ENCODE measurements at places on chromosomes 16 and 17.

- DNase-seq: no peak
Measured at GRCh38 chr17:48994549-48995303, 2.5 kb upstream of the IGF2BP1 start.

- no peak for DNase-seq
Measured at GRCh38 chr16:72092832-72093447, 480 bp downstream of the TXNL4B start.

DNA sequence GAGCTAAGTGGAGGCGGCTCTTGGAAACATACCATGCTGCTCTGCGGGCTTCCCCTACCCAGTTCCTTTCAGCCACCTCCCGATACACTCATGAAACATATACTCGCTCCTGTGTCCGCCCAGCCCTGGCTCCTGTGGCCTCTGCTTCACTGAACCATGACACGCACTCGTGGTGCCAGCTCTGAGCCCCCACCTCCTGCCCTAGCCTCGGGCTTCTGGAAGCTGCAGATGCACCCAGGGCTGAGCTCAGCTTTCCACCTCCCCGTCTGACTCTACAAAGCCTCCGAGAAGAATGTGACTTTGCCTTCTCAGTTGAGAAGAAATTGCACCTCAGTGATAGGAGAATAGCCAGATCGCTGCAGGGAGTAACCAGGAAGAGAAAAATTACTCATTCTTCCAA is 11.0 kb downstream of the CALB2 start:
- no peak for DNase-seq

DNA sequence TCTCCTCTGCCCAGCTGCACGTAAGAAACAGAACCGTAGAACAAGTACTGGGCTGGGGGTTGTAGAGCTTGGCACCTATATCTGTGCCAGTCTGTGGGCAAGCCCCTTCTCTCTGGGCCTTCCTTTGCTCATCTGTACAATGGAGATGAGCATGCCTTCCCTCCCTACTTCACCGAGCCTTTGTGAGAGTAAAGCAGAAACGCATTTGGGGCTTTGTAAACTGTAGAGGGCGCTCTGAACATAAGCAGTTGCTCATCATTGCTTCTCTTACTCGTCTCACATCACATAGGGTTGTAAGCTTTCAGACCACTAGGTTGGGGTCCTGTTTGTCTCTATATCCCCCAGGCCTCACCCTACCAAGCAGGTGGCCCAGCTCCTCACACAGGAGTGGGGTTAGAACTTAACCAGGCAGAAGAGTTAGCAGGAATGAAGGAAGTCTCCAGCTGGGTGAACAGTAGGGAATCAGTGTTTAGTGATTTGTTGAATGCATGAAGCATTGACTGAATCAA is 15.1 kb downstream of the SAMD14 start:
- DNase-seq: no peak

DNA sequence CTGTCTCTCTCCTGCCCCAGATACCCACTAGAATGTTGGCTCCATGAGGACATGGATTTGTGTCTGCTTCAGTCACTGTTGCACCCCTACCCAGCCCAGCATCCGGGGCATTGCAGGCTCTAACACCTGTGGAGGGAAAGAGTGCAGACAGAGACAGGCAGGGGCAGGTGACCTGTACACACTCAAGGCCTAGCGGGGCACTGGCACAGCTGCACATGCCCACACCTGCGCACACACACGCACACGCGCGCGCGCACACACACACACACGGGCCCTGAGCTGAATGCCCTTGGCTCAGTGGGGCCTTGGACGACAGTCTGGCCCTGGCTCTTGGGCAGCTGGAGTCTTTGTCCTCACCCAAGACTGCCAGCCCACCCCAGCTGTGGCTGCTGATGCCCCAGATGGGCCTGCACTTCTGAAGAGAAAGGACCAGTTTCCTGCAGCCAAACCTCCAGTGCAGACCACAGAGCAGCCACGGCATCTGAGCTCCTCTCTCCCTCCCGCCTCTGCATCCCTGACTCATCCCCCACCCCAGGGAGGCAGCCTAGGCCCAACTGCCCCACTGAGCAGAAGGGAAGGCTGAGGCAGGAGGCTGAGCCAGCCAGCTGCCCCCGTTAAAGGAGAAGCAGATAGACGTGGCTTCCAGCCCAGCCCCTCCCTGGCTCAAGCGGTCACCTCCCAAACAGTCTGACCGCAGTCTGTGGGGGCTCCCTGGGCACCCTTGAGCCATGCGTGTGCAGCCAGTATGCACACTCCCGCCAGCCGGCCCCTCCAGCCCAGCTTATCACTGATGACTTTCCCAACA is 12.3 kb upstream of the RAI1 start:
- DNase-seq: no peak

- no peak for DNase-seq
Measured at GRCh38 chr17:7992516-7992915, 9.9 kb upstream of the GUCY2D start.

GRCh38 chr17:61926826-61927207 is 965 bp downstream of the INTS2 start:
- DNase-seq: no peak

DNA sequence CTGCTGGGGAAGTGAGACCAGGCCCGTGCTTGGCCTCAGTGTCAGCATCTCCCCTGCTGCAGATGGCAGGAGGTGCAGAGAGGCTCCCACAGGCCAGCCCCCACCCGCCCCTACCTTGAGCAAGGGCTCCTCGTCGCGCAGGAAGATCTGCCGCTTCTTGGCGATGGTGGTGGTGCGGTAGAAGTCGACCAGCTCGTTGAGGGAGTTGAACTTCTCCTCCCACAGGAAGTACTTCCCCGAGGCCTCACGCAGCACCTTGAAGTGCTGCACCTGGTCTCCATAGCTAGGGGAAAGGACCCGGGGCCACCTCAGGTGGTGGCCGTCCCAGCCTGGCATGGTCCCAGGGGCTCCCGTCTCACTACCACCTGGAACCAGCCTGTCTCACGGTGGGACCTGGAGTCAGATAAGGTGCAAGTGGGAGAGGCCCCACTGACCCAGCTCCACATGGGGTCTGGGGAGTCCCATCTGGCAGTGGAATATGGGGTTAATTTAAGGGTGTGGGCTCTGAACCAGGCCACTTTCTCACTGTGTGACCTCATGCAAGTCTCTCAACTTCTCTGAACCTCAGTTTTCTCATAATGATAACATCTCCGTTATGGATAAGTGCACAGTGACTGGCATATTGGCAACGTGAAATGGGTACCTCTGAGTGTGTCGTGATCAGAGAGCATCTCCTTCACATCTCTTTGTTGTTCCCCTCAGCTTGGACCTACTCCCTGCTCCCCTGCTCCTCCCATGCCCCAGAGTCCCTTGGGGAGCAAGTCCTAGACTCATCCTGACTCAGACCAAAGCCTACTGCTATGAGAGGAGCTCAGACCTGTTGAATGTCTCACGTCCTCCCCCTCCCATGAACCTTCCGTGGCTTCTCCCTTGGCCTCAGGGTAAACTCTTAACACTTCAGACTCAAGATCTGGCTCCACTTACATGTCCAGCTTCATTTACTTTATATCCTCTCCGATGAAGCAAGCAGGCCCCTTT is 19.8 kb upstream of the FAM83G start:
- no peak for DNase-seq

GRCh38 chr16:50451951-50452508 is 83.2 kb upstream of the BRD7 start:
- no peak for DNase-seq

- no peak for DNase-seq
Measured at GRCh38 chr17:58269557-58270291, 11.0 kb downstream of the MPO start.

GRCh38 chr16:86048882-86049585 is 150.1 kb downstream of the IRF8 start:
- no peak for DNase-seq

DNA sequence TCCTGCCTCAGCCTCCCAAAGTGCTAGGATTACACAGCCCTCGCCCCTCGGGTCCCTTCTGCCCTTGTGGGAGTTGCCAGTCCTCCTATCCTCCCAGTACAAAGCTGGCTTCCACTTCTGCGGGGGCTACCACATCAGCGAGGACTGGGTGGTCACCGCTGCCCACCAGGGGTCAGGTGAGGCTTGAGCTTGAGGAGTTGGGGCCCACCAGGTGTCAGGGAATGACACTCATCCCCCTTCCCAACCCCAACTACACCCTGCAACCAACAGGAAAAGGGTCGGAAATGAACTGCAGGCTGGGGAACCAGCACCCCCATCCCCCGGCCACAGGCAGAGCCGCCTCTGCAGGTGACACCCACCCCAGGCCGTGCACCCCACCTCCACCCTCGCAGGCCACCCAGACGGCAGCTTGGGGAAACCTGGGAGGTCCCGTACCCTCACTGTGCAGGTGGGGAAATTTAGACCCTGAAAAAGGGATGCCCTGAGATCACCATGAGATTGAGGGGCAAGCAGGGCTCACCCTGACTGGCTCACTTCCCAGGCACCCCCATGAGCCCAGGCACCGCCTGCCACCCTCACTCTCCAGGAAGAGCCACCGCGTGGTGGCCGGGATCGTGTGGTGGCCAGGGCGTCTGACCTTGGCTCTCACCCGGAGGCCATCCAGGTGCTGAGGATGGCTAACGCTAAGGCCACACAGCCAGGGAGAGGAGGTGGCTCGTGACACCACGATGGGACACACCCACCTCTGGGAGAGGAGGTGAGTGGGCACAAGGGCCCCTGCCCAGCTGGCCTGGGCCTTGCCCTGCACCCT is 8.0 kb downstream of the CTRB1 start:
- DNase-seq: no peak

GRCh38 chr16:17194190-17194780 is 276.5 kb downstream of the XYLT1 start:
- peak; percentile 40 for DNase-seq

- no peak for DNase-seq
Measured at GRCh38 chr16:50858877-50859627, 117.2 kb downstream of the CYLD start.

GRCh38 chr17:62791235-62791734 is 16.8 kb downstream of the MARCHF10 start:
- DNase-seq: no peak

- DNase-seq: no peak
Measured at GRCh38 chr16:17072104-17072503, 398.7 kb downstream of the XYLT1 start.

GRCh38 chr17:4958102-4958501 is 7.2 kb downstream of the ENO3 start:
- DNase-seq: no peak

DNA sequence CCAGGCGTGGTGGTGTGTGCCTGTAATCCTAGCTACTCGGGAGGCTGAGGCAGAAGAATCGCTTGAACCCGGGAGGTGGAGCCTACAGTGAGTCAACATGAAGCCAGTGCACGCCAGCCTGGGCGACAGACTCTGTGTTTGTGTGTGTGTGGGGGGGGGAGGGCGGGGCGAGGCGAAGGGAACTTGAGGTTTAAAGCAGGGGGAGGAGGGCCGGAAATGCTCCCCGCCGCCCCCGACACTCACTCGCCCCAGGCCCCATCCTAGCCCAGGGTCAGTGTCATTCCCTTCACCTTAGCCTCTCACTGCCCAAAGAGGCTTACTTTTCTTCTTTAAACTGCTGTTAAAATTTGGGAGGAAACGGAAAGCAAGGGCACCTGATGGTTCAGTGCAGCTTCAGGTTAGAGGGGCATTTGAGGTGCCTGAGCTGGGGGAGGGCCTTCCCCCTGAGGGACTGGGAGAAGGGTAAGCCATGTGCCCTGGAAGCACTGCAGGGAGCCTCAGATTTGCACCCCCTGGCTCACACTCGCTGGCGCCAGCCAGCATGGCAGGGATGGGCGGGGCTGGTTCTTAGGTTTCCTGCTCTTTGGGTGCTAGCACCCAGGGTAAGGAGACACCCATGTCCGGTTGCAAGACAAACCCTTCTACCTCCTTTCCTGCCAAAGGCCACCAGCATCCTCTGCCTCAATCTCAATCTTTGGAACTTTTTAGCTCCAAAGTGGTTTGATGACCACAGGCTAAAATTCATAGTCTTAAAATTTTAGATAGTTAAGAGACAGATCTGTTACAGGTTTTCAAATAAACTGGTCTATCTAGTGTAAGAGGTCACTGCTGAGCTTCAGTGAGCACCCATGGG is 2.2 kb upstream of the LIMD2 start:
- peak; percentile 68 for DNase-seq

GRCh38 chr17:78920528-78920927 is 4.7 kb downstream of the TIMP2 start:
- DNase-seq: no peak

Measured in T-helper 2 cell (primary cell).